ENCODE measurements at places on chromosomes 1 and 21. TPM values are rescaled to one million over a fixed set of nuclear protein-coding genes. Genes with fewer than 3 reads are reported as not detected.

The SLAMF8 gene
- total RNA-seq, result not detected

The NBPF12 gene
- total RNA-seq, result 12.2 TPM

The SEMA4A gene
- 22.0 TPM for total RNA-seq

The MATN1 gene
- total RNA-seq, result 0.41 TPM

The SERINC2 gene
- total RNA-seq, result 0.41 TPM

The FOXD3 gene
- not detected for total RNA-seq

The PLPP3 gene
- 28.1 TPM for total RNA-seq

The RYR2 gene
- 29.8 TPM for total RNA-seq

The SPRR5 gene
- total RNA-seq, result not detected

The FLG2 gene
- not detected for total RNA-seq

The GUCA2A gene
- total RNA-seq, result not detected

The RHD gene
- 0.41 TPM for total RNA-seq

The TMEM51 gene
- 1.6 TPM for total RNA-seq

The TNFSF18 gene
- total RNA-seq, result 1.6 TPM

The CFAP57 gene
- total RNA-seq, result 0.82 TPM

The PYHIN1 gene
- not detected for total RNA-seq

The RNF186 gene
- total RNA-seq, result not detected

The VSIG8 gene
- total RNA-seq, result not detected

The PLA2G2A gene
- total RNA-seq, result not detected

The KCNA10 gene
- not detected for total RNA-seq

The NPPB gene
- 0.41 TPM for total RNA-seq

The RGS8 gene
- total RNA-seq, result 39.5 TPM

The YBX1 gene
- 1,693 TPM for total RNA-seq

The NHLH1 gene
- 0.41 TPM for total RNA-seq

The CHI3L1 gene
- not detected for total RNA-seq

The DSCAM gene
- total RNA-seq, result 11.8 TPM

The TMEM240 gene
- 16.3 TPM for total RNA-seq

The TNFRSF9 gene
- total RNA-seq, result not detected

The ITLN2 gene
- total RNA-seq, result not detected

The NTMT2 gene
- 0.41 TPM for total RNA-seq

The ESPN gene
- total RNA-seq, result not detected

The ERICH3 gene
- total RNA-seq, result 16.7 TPM

The C4BPA gene
- total RNA-seq, result not detected

The AIRE gene
- total RNA-seq, result 0.41 TPM

The CYP4X1 gene
- 18.3 TPM for total RNA-seq

The PIP5K1A gene
- 70.5 TPM for total RNA-seq

The OR2L8 gene
- 0.82 TPM for total RNA-seq

All from frontal cortex (tissue), 4 donors.